Spinal cord (tissue), 10 donors: ENCODE measurements at places on chromosomes 12 and 14. TPM values are rescaled to one million over a fixed set of nuclear protein-coding genes. Genes with fewer than 3 reads are reported as not detected.

DNA sequence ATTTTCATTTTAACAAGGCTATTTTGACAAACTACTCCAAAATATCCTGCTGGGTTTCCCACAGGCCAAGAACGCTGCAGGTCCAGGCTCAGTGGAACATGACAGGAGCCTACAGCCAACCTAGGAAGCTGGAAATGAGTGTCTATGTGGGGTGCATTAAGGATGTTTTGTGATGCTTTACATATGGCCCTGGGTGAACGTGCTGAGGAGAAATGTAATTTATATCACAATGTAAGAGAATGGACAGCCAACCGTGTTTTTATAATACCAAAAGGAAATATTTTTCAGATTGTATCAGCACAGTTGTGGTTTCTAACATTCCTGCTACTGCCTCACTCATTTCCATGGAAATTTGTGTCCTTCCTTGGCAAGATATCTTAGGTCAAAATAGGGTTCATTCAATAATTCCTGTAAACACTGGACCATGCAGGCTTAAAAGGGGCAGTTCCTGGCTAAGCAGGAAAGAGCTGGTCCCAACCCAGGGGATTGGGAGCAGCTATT lies 51.5 kb downstream of the ST8SIA1 start:
- H3K36me3 ChIP-seq: no peaks in the 10 kb centered on the region
- no peak for DNase-seq
- H3K4me3 ChIP-seq: no peak overlapping the region

- no peaks in the 10 kb centered on the region for H3K36me3 ChIP-seq
- no peak overlapping the region for H3K27ac ChIP-seq
- DNase-seq: no peak
- no peak overlapping the region for H3K4me3 ChIP-seq
- no peaks in the 10 kb centered on the region for H3K4me1 ChIP-seq
These were observed 259.6 kb downstream of the CCER1 start for GRCh38 chr12:90695415-90695814.

SDSL gene
- 5.1 TPM for total RNA-seq

MDGA2 gene
- 99.0 TPM for total RNA-seq

FAM90A1 gene
- total RNA-seq: not detected

GNPTAB gene
- 33.3 TPM for total RNA-seq

P2RX2 gene
- total RNA-seq: 0.30 TPM

CCDC38 gene
- not detected for total RNA-seq
